ENCODE measurements at places on chromosomes 12 and 14.

- no peak for DNase-seq
Measured at GRCh38 chr14:76696361-76696760, 64.9 kb upstream of the VASH1 start.

DNA sequence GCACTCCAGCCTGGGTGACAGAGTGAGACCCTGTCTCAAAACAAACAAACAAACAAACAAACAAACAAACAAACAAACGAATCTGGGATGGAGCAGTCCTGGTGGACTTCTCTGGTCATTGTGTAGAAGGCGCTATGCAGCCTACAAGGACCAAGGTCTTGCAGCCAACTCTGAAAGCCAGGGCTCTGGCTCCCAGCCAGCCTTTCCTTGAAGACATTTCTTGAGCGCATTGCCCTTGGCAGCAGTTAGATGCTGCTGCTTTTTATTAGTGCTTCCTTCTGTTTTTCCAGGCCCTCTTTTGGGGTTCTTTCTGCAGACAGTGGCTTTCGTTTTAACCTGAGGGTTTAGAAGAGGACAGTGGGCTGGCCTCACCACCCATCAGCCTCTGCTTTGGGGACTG is 20.2 kb downstream of the CCDC177 start:
- no peak for DNase-seq

DNA sequence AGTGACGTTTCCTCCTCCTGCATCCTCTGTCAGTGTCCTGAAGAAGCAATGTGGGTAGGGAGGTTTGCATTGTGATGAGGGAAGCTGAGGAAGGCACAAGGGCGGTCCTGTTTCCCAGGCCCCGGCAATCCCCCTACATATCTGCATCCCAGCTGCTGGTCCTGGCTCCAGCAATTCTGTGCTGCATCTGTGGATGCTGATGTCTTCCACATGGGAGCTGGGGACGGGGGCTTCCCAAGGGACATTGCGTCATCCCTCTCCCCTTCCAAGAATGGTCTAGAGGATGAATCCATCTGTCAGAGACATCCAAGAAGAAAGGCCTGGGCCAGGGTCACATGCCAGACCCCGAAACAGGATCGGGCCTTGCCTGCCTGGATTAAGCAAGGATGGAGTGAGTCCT is 52.1 kb downstream of the TSPAN11 start:
- DNase-seq = no peak

DNA sequence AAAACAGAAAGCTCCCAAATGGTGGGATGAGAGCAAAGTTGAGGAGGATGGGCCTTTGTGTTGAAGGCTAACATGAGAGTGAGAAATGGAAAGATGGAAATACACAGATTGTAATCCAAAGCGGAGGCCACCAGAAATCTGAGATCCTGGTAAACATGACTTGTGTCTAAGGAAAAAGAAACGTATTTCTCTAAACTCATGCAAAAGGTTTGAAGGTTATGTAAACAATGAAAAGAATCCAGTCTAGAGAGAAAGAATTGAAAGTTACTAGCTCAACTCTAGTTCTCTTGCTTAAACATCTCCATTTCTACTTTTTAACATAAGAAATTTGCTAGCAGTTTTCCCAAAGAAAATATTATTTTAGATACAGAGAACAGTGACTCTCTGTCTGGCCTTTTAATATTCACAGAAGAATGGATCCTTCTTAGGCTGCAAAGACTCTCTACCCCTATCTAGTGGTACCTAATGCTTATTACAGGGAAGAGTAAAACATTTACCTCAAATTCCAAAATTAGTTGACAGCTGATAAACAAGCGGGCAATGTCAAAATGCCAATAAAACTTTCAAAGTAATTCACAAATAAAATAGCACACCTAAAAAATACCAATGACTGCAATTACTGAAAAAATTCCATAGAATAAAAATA is 75.8 kb upstream of the SOX5 start:
- DNase-seq = no peak

GRCh38 chr14:75793806-75794205 is 132.8 kb downstream of the TTLL5 start:
- DNase-seq = peak; percentile 58

- DNase-seq = peak; percentile 69
Measured at GRCh38 chr12:115572440-115572839, 705.1 kb downstream of the MED13L start.

DNA sequence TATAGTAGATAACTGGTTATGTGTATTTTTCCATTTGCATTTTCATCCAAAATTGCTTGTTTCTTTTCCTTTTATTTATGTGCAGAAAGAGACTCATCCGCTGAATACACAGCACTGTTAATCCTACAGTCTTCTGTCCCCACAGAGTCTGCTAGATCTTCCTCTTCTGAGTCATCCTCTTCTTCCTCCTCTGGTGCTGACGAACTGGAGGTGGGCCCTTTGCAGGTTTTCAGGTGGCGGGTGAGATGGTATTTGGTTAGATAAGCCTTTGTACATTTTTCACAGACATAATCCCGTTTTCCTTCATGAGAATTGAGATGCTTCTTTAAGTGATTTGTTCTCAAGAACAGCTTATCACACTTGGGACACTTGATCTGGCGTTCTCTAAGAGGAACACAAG is 26.8 kb downstream of the PRDM4 start:
- no peak for DNase-seq

GRCh38 chr14:101873991-101874390 is 90.4 kb upstream of the DYNC1H1 start:
- DNase-seq = no peak

- DNase-seq = no peak
Measured at GRCh38 chr14:92877757-92878431, 45.1 kb upstream of the CHGA start.
